ENCODE measurements at places on chromosomes 2 and 18.
A peak's percentile ranks its signal among the peaks of the same experiment; 100 is the strongest.

DNA sequence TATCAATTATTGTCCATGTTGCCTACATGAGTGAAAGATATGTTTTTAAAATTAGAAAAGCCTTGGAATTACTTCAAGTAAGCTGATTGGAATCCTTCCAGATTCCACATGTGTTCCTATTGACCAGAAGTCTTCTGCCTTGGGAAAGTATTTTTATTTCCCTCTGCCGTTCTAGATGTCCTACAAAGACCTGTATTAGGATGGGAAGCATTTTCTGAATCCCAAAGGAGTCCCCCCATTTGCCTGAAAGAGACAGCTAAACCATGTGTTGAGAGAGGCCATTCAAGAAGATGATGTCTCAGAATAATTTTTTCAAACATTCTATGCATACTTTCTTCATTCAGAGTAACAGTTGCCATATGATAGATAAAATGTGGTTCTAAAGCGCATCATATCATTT lies 19.0 kb upstream of the MYO1B start:
- no peak for DNase-seq

- DNase-seq, result no peak
Measured at GRCh38 chr2:158578703-158579330, 122.1 kb downstream of the PKP4 start.

GRCh38 chr2:26185304-26185928 lies 12.5 kb downstream of the GAREM2 start:
- DNase-seq, result no peak

DNA sequence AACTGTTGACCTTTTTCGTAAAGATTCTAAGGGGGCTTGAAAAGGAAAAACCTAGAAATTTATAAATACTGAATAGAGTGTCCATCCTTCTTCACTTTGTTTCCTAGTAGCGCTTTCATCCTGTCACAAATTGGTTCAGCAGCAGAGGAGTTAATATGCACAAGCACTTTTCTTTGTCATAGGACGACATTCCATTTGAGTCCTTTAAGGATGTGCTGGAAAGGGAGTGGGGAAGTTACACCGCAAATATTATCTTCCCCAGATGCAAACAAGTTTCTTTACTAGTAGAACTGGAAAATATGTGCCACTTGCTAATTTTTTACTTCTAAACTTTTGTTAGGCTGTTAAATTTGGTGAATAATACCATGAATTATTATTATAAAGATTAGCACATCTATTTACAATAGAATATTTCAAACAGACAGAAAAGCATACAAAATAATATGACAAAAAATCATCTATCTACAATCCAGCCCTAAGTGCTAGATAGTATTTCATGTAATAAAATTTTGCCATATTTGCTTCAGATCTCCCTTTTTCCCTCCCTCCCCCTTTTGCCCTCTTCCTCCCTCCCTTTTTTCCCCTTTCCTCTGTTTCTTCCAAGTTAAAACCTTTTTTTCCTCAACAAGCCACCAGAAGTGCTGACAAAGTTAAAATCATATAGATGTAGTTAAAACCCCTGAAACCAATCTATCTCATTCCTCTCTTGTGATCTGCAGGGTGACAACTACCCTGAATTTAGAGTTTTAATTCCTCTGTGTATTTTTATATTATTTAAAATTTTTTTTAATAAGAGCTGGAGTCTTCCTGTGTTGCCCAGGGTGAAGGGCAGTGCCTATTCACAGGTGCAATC lies 50.5 kb upstream of the MAP4K3 start:
- no peak for DNase-seq

DNA sequence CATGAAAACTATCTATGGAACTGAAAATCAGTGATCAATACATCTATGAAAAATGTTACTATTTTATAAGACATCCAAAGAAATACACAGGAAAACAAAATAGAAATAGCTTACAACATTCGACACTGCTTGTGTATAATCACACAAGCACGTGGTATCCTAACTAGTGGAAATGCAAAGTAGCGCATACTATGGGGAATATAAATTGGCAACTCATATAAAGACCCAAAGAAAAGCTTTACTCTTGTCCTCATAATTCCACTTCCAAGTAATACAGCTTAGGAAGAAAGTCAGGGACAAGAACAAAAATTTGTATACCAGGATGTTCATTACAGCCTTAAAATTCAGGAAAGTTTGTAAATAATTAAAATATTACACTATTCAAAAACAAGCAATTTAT lies 384.6 kb downstream of the NRXN1 start:
- no peak for DNase-seq

- no peak for DNase-seq
Measured at GRCh38 chr2:101991721-101992145, at the start of gene IL1R2. Gene IL1R2 (plus strand): TSS chr2:101991960. CDS start chr2:102008576, 16,616 bp downstream.

- no peak for DNase-seq
Measured at GRCh38 chr2:73821227-73821626, 7.5 kb upstream of the STAMBP start.

GRCh38 chr2:165008730-165009315 lies 53.5 kb upstream of the SLC38A11 start:
- no peak for DNase-seq

- no peak for DNase-seq
Measured at GRCh38 chr18:37476182-37476581, 89.4 kb downstream of the CELF4 start.

DNA sequence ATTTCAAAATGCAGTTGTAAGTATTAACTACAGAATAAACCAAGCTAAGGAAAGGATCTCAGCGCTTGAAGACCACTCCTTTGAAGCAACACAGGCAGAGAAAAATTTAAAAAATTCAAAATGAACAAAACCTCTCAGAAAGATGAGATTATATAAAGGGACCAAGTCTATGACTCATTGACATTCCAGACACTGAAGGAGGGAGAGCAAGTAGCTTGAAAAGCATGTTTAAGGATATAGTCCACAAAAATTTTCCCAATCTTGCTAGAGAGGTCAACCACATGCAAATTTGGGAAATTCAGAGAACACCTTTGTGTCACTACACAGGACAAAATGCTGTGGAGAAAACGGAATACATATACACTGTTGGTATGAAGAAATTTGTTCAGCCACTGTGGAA lies 112.6 kb upstream of the MC4R start:
- DNase-seq, result no peak

DNA sequence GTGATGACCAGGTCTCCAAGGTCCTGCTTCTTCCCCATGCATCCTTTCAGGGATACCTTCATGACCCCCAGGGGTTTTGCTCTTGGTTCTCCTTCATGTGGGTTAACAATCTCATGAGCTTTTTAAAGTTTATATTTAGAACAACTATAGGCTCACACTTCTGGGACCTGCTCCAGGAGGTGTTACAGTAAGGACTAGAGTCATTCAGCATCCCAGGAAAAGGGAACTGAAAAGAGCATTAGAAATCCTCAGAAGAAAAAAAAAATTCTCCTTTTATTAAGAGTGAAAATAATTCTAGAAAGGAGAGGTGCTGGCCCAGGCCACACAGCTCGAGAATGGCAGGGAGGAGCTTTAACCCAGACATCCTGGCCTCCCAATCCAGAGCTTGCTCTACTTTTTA lies 66.5 kb downstream of the SETBP1 start:
- no peak for DNase-seq

GRCh38 chr2:28452534-28453081 lies 43.3 kb upstream of the PLB1 start:
- peak; percentile 75 for DNase-seq

GRCh38 chr2:29215739-29216608 lies 100.8 kb downstream of the CLIP4 start:
- no peak for DNase-seq

GRCh38 chr2:119823734-119824334 lies 64.1 kb downstream of the PTPN4 start:
- peak; percentile 48 for DNase-seq

DNA sequence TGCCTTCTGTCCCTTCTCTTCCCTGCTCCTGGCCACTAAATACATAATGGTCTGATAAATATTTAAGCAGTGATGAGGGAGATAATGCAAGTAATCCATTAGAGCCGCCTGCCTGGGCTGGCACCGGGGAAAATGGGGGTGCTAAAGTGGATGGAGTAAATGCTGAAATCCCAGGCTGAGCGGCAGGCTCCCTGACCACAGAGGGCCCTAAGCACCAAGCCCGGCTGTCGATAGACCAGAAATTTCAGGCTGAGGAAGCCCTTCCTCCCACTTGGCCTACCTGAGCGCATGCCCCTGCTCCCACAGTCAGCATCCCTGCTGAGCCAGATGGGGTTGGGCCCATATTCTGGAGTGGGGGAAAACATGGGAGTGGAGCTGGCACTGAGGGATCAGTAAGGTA lies 197.5 kb upstream of the SKOR2 start:
- DNase-seq, result no peak

DNA sequence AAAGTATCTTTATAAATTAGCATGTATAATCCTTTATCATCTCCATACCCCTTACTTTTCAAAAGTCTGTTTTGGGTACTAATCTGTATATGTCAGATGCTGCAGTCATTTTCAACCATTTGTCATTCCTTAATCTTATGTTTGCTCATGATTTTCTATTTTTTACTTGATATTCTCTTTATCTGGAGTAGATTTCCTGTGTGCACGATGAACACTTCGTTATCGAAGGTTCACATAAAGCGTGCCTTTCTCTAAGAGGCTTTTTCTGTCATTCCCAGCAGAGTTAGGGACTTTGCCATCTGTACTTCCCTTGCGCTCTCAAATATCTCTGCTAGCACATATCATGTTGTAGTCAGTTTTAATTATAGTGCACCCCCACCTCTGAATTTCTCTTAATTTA lies 123.2 kb downstream of the BIRC6 start:
- no peak for DNase-seq

DNA sequence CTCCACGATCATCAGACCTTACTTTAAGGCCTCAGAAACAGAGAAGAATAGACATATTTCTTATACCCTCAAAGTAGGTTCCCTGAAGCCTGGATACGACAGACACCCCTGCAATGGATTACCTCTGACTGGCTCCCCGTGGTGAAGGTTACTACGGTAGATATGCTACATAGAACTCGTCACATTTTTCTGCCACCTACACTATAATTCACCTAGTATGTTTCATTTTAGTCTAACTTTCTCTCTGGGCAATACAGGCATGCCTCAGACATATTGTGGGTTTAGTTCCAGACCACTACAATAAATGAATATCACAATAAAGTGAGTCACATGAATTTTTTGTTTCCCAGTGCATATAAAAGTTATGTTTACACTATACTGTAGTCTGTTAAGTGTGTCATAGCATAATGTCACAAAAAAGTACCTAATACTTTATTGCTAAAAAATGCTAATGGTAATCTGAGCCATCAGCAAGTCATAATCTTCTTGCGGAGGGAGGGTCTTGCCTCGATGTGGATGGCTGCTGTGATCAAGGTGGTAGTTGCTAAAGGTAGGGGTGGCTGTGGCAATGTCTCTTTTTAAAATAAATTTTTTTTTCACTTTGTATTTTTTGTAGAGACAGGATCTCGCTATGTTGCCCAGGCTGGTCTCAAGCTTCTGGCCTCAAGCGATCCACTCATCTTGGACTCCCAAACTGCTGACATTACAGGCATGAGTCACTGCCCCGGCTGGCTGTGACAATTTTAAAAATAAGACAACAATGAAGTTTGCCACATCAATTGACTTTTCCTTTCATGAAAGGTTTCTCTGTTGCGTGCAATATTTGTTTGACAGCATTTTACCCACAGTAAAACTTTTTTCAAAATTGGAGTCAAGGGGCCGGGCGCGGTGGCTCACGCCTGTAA lies 64.6 kb downstream of the TGIF1 start:
- DNase-seq, result no peak

Measured in CD4-positive, alpha-beta T cell treated with Interleukin-12 subunit alpha and Interleukin-12 subunit beta, for 1 hour (primary cell).